Suprapubic skin (tissue), 4 donors: ENCODE measurements at places on chromosomes 11 and 22. TPM values are rescaled to one million over a fixed set of nuclear protein-coding genes. Genes with fewer than 3 reads are reported as not detected.

- no peak for DNase-seq
Measured at GRCh38 chr11:67538306-67538705, 15.1 kb upstream of the CABP2 start.

DNA sequence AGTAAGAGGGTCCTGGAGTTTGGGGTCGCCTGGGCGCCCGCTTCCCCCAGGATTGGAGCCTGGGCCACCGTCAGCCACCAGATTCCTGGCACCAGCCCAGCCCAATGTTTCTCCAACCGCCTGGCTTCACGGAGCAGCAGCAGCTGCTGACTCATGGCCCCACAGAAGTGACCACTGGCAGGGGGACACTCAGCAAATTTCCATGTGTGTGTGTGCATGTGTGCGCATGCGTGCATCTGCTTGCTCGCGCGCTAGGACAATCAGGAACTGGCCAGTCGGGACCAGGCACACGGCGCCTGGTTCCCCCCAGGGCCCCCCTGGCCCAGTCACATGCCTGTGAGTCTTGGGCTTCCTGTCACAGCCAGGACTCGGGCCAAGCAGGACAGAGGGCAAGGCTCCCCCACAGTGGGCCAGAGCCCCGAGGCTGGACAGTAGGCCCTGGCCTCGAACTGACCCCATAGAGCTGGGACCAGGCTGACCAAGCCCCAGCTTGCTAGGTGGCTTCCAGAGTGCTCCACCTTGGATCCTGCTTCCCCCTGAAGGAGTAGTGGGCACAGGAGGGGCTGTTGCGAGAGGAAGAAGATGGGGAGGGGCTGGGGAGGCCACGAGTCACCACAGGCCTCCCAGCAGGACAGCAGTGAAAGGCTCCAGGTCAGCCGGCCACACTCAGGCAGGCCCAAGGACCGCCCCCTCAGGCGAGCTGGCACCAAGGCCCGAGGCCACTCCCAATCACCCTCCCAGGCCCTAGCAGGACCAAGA, 3.2 kb downstream of the CTSD start:
- DNase-seq, result peak; percentile 88

DNA sequence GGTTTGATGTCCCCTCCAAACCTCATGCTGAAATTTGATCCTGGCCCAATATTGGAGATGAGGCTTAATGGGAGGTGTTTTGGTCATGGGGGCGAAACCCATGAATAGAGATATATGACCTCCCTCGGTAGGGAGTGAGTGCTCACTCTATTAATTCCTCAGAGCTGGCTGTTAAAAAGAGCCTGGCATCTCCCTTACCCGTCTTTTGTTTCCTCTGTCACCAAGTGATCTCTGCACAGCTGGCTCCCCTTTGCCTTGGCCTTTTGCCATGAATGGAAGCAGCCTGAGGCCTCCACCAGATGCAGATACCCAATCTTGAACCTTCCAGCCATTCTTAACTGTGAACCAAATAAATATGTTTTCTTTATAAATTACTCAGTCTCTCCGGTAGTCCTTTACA, 4.5 kb upstream of the CCDC81 start:
- no peak for DNase-seq

DNA sequence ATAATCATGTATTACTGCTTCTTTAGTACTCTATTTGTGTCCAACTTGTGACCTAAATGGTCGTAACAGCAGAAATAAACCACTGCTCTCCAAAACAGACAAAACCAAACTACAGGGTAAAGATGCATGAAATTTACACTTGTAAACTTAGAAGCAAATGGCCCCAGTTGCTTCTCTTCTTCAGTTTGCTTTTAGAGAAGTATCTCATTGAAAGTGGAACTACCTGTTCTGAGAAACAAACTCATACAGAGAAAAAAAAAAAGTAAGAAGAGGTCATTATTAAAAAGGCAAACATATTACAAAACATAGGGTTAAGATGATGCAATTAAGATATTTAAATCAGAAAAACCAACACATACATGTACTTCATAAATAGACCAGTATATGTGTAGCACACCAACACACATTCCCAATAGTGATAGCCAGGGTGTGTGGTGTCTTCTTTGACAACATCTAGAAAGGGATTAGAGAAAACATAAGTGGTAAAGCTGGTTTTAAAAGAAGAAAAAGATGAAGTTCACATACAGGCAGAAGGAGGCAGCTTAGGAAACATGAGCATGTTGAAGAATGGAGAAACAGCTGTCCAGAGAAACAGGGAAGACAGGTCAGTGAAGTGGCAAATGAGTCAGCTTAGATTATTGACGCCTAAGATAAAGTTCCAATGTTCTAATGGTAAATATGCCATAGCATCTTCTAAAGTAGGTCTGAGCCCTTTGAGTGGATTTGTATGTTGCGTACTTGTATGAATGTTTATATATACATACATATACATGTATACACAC, 844.7 kb upstream of the CCDC90B start:
- no peak for DNase-seq

DNA sequence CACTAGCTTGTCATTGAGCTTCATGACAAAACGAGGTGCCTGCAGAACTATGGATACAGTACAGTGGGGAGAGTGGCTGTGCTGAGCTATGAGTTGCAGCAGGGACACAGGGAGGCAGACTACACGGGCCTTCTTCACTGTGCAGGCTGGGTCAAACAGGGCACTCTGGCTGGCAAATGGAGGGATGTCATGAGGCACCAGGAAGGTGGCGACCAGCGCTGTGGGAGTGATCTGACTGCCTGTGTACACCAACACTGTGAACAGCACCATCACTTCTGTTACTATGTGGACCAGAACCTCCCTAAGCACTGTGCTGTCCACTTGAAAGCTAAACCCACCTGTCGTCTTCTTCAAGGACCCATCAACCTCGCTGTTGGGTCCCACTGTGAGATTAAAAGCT, 3.1 kb downstream of the PKDREJ start:
- DNase-seq, result no peak

GRCh38 chr22:39252461-39253434, 8.0 kb upstream of the PDGFB start:
- DNase-seq, result no peak

GRCh38 chr11:30120045-30120589, 103.3 kb upstream of the KCNA4 start:
- no peak for DNase-seq

GRCh38 chr11:44506375-44507016, 59.0 kb upstream of the CD82 start:
- DNase-seq, result no peak

GRCh38 chr11:11608783-11609232, 13.0 kb downstream of the GALNT18 start:
- DNase-seq, result no peak

DNA sequence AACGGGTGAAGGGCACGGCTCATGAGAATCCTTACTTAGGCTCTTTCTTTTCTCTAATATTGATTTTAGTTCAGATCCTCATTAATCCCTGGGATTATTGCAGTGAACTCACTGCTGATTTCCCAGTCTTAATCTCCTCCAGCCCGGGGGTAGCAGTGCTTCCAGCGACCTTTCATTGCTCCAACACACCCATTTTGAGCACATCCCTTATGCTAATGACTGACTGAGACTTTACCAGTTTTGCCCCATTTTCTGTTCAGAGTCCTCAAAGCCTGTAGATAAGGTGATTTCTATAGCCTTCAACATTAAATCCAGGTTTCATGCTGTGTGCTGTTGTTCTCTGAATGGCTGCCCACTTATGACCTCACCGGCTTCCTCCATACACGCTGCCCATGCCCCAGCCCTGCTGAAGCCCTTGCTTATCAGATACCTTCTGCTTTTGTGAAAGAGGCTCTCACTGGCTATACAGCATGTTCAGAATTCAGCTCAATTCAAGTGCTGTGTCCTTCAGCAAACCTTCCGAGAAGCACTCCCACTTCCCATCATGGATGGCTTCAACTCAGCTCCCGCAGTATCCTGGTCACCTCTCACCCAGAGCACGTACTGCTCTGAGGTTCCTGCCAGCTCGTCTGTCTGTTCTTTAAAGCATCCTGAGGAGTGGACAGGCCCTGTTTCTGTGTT, 49.0 kb downstream of the PPFIA1 start:
- DNase-seq, result no peak

DNA sequence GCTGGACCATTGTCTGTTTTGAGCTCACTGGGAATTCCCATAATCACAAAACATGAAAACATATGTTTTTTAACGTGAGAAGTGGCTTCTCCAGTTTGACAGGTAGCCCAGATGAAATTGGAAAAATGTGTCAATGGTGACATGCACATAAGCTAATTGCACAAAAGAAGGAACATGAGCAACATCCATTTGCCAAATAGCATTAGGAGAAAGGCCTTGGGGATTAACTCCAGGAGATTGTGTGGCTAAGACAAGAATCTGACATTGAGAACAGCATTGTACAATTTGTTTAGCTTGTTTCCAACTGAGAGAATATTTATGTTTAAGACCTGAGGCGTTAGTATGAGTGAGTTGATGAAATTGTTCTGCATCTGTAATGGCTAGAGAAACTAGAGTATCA, 147.0 kb upstream of the API5 start:
- DNase-seq, result no peak

- peak; percentile 58 for DNase-seq
Measured at GRCh38 chr22:38867471-38868285, 4.3 kb downstream of the CBX6 start.

- no peak for DNase-seq
Measured at GRCh38 chr22:27241430-27242321, 559.9 kb downstream of the MN1 start.

GRCh38 chr22:19806213-19807160, 45.9 kb downstream of the TBX1 start:
- peak; percentile 89 for DNase-seq

The SERPING1 gene
- 173 TPM for total RNA-seq

The ASRGL1 gene
- 6.0 TPM for total RNA-seq

The MS4A1 gene
- total RNA-seq, result not detected

The SCGB1A1 gene
- not detected for total RNA-seq

The MUC15 gene
- 58.1 TPM for total RNA-seq
